ENCODE measurements at places on chromosomes 11 and 22.

DNA sequence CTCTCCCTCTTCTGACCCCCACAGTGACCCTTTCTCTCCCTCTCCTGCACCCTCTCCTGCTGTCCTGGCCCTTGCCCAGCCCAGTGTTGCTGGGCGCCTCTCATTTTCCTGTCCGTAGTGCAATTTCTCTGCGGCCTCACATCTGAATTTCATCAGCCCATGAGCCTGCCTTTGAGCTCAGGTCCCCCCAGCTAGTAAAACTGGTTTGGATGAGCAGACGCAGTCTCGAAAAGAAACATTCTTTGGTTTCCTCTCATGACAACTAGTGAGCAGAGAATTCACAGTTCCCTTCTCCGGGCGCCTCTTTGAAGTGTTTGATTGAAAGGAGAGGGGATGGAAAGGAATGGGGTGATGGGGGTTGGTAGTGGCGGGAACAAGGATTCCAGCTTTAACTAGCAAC lies 126.0 kb upstream of the CADM1 start:
- DNase-seq, result no peak

DNA sequence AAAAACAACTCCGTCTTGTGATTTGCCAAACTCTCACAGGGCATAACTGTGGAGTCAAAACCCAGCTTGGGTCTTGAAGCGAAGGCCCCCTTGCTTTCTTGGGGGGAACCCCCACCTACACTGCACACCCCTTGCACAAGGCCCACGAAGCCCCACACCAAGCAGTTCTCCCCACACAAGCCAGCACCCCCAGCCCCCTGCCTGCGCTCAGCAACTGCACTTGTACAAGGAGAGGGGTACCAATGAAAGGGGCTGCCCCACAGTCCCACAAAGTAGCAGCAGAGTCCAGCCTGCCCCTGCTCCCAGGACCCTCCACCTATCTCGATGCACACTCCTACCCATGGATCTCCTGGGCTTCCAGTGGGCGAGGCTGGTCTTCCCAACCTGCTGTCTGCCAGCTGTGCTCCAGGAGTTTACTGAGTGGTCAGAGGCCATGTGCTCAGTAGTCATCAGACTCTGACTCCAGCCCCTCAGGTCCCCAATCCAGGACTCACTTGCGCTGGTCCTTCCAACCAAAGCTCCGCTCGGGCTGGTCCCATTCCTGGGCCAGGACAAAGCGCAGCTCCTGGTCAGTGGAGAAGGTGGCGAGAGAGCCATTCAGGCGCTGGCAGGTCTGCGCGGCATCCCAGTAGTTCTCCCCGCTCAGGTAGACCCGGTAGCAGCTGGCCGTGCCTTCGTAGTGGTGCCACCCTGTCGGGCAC lies 57.7 kb downstream of the DGCR2 start:
- no peak for DNase-seq

GRCh38 chr11:46920755-46921154 lies 2.4 kb upstream of the LRP4 start:
- DNase-seq, result no peak

DNA sequence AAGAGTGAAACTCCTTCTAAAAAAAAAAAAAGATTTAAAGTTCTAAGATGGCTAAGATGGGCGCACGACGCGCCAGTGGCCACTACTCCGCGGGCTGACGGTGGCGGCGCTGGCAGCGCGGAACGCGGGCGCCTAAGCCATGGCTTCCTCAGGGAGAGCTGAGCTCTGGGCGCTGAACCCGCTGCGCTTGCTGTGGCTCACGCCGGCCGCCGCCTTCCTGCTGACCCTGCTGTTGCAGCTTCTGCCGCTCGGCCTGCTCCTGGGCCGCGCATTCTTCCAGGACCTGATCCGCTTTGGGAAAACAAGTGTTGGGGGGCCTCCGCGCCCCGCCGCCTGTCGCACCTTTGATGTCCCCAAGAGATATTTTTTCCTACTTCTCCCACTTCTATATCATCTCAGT lies 19.5 kb downstream of the OOSP3 start:
- DNase-seq, result no peak

- DNase-seq, result no peak
These were observed 163.1 kb downstream of the PKNOX2 start for GRCh38 chr11:125327518-125328224.

- DNase-seq, result no peak
These were observed 52.5 kb downstream of the CD6 start for GRCh38 chr11:61023966-61024295.

DNA sequence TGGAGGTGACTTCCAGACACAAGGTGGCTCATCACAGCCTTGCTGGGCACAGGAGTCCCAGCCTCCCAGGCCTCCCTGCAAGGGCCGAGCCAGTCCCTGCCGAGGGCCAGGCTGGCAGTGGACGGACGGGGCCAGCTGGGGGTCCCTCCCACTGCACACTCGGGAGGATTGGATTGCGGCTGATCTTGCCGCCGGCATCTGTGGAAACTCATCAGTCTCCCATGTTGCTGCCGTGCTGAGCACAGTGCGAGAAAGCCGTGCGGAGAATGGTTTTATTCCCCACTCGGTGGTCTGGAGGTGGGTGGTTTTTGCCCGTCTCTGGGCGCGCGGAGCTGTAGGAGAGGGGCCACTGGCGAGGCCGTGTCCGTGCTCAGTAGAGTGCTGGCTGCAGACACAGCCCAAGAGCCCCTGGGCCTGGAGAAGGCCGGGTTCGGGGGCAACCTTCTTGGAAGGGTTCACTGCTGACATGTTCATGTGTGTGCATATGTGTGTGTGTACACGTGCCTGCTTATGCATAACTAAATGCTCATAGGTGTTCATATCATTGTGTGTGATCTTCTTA lies 1246.4 kb downstream of the BRD1 start:
- no peak for DNase-seq

DNA sequence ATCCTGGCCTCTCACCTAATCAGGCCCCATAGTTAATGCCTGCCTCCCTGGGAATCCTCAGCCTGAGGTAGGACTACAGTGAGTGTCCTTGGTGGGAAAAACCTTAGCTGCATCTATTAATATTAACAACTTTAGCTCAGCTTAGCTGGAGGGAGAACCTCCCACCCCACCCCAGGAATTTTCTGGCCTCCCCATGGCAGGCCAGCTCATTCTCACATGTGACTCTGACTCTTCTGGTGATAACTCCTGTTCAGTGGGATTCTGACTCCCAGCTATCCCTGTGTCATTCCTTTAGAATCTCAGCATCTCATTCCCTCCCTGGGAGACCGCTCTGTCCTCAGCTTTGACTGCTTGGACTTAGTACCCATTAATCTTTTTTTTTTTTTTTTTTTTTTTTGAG lies 14.5 kb downstream of the ART5 start:
- DNase-seq, result no peak

- no peak for DNase-seq
These were observed 116.0 kb downstream of the MN1 start for GRCh38 chr22:27685515-27685914.

GRCh38 chr11:970319-970871 lies 44.7 kb downstream of the AP2A2 start:
- DNase-seq, result no peak

DNA sequence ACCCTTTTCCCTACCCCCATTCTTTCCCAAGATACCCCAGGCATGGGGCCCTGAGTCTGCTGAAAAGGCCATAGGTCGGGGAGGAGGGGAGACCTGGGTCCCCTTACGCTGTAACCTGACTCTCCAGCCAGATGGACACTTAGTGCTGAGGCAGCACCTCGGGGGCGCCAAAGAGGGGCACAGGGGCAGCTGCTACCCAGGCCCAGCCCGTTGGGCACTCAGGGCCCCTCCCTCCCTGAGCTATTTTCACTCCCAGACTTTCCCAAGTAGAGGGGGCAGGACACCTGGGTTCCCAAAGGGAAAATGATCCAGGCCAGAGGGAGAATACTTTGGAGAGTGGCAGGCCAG lies 933 bp downstream of the ACTN3 start:
- no peak for DNase-seq

GRCh38 chr11:35798423-35798822 lies 135.8 kb downstream of the TRIM44 start:
- no peak for DNase-seq

- DNase-seq, result peak; percentile 95
These were observed 26.5 kb downstream of the SGSM3 start for GRCh38 chr22:40396882-40397281.

DNA sequence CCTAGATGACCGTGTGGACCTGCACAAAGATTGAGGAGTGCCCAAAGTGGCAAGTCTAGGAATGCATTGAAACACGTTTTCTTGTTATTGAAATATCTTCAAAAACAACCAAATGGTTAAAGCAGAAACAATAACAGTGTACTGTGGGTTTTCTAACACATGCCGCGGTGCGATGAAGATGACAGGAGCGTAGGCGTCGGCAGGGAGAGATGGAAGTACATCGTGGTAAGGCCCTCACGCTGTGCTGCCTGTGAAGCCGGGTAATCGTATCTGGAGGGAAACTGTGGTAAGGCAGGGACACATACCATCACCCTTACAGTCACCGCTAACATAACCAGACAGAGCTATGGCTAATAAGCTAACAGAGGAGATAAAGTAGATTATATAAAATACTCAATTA lies 261.4 kb downstream of the TBC1D22A start:
- DNase-seq, result no peak

GRCh38 chr22:37207981-37208380 lies 4.3 kb downstream of the SSTR3 start:
- DNase-seq, result no peak

DNA sequence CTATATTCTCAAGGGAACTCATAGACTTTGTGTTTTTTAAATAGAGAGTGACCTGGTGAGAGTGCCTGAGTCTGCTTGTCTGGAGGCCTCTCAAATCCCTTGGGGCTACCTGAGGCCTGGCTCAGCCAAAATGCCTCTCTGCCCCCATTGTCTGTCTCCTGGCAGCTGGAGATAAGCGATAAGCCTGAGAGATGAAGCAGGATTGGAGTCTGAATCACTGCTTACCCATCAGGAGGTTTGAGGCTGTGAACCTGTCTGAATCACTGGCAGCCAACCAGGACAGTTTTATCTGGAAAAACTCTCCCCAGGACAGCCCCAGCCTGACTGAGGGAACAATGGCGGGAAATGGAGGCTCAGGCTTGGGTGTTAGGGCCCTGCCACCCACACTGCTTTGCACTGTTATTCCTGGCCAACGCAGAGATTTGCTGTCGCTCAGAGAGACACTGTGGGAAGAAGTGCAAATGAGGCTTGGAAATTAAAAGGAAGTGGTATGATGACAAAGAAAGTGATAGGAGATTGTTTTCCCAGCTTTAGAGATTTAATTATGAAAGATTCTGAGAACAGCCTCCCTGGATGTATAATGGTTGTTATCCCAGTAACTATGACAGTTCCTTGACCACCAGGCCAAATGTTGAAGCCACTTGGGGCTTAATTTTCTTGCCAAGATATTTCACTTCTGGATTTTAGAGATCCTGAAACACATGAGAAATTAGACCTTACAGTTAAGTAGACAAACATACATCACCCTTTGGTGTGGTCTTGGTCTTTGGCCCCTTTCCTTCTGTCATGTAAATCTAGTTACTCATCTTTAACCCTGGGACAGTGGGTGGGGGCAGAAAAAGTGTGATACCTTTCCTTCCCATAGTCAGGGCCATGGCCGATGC lies 102.1 kb downstream of the RASSF10 start:
- DNase-seq, result no peak

- DNase-seq, result no peak
These were observed 3.1 kb downstream of the GAB2 start for GRCh38 chr11:78414321-78415051.

- DNase-seq, result no peak
These were observed 79.7 kb downstream of the KIRREL3 start for GRCh38 chr11:126920833-126921232.

GRCh38 chr11:119094816-119095065 lies 6.9 kb downstream of the DPAGT1 start:
- peak; percentile 92 for DNase-seq

GRCh38 chr11:47188259-47188658 lies 2.0 kb upstream of the PACSIN3 start:
- no peak for DNase-seq

DNA sequence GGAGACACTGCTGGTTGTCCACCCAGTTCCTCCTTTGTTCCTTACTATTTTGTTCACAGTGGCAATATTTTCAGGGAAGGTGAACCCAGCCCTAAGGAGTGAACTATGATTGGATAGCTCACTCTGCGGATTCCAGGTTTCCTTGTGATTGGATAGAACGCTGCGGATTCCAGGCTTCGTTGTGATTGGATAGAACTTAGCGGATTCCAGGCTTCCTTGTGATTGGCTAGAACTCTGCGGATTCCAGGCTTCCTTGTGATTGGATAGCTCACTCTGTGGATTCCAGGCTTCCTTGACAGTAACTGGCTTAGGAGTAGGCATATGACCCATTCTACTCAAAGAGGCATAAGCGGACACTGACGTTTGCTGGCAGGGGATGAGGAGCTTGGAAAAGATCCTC lies 28.6 kb upstream of the ADA2 start:
- DNase-seq, result no peak

DNA sequence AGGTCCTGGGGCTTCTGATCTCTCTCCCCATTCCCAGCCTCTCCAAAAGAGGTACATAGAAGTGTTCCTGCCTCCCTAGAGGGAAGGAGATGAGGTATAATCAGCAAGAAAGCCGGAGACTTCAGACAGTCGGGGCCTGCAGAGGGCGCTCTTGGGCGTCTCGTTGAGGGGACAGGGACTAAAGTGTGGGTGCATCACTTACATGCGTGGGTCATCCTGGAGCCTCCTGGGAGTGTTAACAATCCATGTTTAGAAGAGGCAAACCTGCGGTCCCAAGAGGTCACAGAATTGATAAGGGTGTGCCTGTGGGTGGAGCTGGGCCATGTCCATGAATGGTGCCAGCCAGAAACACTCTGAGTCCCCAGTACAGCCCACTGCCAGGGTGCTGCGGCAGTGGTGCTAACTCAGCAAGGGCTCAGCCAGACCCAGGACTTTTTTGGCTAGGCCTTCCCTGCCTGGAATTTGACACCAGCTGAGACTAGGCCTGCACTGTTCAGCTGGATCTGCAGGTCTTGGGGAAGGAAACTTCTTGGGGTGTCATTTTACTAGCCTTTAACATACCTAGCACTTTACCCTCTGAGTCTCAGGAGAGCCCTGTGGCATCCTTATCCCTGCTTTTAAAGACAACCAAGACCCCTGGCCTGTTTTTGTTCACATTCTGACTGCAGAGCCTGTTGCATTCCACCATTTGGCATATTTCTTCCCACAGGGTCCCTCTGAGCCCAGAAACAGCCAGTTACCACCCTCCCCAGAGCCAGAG lies 5.5 kb downstream of the YDJC start:
- DNase-seq, result peak; percentile 29

- DNase-seq, result peak; percentile 79
These were observed 36.0 kb downstream of the PHLDB1 start for GRCh38 chr11:118643142-118643994.

- no peak for DNase-seq
These were observed 72.2 kb downstream of the KCNQ1 start for GRCh38 chr11:2517016-2517385.

- DNase-seq, result no peak
These were observed 19.9 kb downstream of the SYN3 start for GRCh38 chr22:33038131-33038772.

- DNase-seq, result no peak
These were observed 62.2 kb upstream of the KCNQ1OT1 start for GRCh38 chr11:2762031-2762380.

- no peak for DNase-seq
These were observed 21.6 kb downstream of the INCENP start for GRCh38 chr11:62145261-62145871.

- no peak for DNase-seq
These were observed 10.9 kb downstream of the TRIM22 start for GRCh38 chr11:5700421-5701054.

All from body of pancreas (tissue), 4 donors.